Fibroblast of villous mesenchyme (primary cell): ENCODE measurements at places on chromosomes 1 and 21. TPM values are rescaled to one million over a fixed set of nuclear protein-coding genes. Genes with fewer than 3 reads are reported as not detected.

LCE3D gene
- not detected in 2 replicates for total RNA-seq

TSPEAR gene
- total RNA-seq, result under 0.01 TPM in 1 of 2 replicates, not detected in the other

TNFAIP8L2 gene
- total RNA-seq, result not detected in 2 replicates

CD244 gene
- not detected in 2 replicates for total RNA-seq

SMPDL3B gene
- not detected in 2 replicates for total RNA-seq
